ENCODE measurements at places on chromosomes 7 and 10.

- H3K27ac ChIP-seq = no peak overlapping the region
- H3K36me3 ChIP-seq = no peaks in the 10 kb centered on the region
- peaks cover 7% of the 10 kb centered on the region for H3K27me3 ChIP-seq
- peaks cover 29% of the 10 kb centered on the region for H3K4me1 ChIP-seq
These were observed 80.6 kb downstream of the GSAP start for GRCh38 chr7:77335581-77335980.

DNA sequence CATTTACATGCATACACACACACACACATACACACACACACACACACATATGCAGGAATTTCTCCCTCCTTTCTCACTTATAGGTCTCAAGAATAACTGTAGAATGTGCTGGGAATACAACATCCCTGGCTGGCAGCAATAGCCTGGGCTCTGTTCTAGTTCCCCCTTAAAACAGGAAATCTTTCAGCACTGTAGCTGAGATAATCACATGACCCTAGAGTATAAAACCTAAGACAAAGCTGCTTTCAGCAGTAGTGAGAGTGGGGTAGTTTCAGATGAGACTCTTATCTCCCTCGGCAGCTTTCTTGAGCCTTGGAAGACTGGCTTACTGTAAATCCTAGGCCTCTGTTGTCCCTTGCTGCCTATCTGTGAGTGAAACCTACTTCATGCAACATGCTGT, 137.4 kb upstream of the AKR1E2 start:
- H3K27ac ChIP-seq = no peak overlapping the region
- H3K27me3 ChIP-seq = peaks cover 2% of the 10 kb centered on the region
- no peaks in the 10 kb centered on the region for H3K36me3 ChIP-seq
- no peaks in the 10 kb centered on the region for H3K4me1 ChIP-seq
- DNase-seq = no peak
- H3K4me3 ChIP-seq = no peak overlapping the region

- H3K4me1 ChIP-seq = no peaks in the 10 kb centered on the region
- H3K27ac ChIP-seq = no peak overlapping the region
- peaks cover 9% of the 10 kb centered on the region for H3K27me3 ChIP-seq
- DNase-seq = no peak
- H3K36me3 ChIP-seq = no peaks in the 10 kb centered on the region
These were observed 19.4 kb downstream of the LGI1 start for GRCh38 chr10:93777092-93777491.

DNA sequence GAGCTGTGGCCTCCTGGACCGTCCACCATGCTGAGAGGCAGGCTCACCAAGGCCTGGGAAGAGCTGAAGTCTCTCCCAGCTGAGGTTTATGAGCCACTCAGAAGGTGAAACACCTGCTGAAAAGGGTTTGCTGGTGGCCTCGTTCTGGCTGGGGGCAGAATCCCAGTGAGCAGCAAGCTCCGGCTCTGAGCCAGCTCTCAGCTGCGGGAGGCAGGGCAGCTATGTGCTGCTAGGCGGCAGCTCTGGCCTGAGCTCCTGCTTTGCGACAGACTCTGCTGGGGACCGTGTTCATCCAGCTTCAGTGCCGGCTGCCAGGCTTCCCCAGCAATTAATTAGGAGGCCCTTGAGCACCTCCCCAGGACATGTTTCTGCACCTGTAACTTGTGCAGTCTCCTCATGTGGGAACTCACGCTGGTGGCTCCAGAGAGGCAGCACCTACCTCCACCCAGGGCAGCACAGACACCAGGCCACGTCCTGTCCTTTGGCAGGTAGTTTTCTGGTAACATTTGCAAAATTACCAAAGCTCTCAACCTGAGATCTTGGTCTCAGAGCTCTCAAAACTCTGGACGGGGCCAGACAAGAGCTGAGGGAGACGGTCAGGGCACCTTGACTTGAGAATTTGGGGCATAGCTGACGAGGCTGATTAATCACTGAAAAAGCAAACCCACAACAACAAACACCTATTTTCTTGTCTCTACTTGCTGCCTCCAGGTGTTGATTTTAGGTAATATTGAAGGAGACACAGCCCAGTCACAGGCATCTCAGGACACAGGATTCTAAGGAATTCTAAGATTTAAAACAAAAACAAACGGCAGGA, 185.0 kb downstream of the TCERG1L start:
- H3K27me3 ChIP-seq = no peaks in the 10 kb centered on the region
- no peak overlapping the region for H3K27ac ChIP-seq
- no peak overlapping the region for H3K4me3 ChIP-seq
- no peaks in the 10 kb centered on the region for H3K36me3 ChIP-seq
- H3K4me1 ChIP-seq = no peaks in the 10 kb centered on the region

- H3K27ac ChIP-seq = peak overlapping the region; percentile 47
- peaks cover 35% of the 10 kb centered on the region for H3K36me3 ChIP-seq
- peaks cover 32% of the 10 kb centered on the region for H3K27me3 ChIP-seq
- peak; percentile 66 for DNase-seq
- peaks cover 34% of the 10 kb centered on the region for H3K4me1 ChIP-seq
- peak overlapping the region; percentile 84 for H3K4me3 ChIP-seq
These were observed 4.6 kb downstream of the BMI1 start for GRCh38 chr10:22325272-22326144.

GRCh38 chr10:60461688-60462087, 72.0 kb upstream of the ANK3 start:
- peaks cover 2% of the 10 kb centered on the region for H3K4me1 ChIP-seq
- no peak overlapping the region for H3K27ac ChIP-seq
- H3K4me3 ChIP-seq = no peak overlapping the region
- H3K27me3 ChIP-seq = no peaks in the 10 kb centered on the region
- DNase-seq = no peak
- H3K36me3 ChIP-seq = no peaks in the 10 kb centered on the region

- DNase-seq = no peak
- H3K36me3 ChIP-seq = no peaks in the 10 kb centered on the region
- no peaks in the 10 kb centered on the region for H3K27me3 ChIP-seq
- no peak overlapping the region for H3K4me3 ChIP-seq
These were observed 119.2 kb upstream of the NPVF start for GRCh38 chr7:25347360-25348066.

- no peak overlapping the region for H3K4me3 ChIP-seq
- no peak overlapping the region for H3K27ac ChIP-seq
- peaks cover 3% of the 10 kb centered on the region for H3K4me1 ChIP-seq
- peaks cover 6% of the 10 kb centered on the region for H3K27me3 ChIP-seq
- no peak for DNase-seq
- H3K36me3 ChIP-seq = peaks cover 1% of the 10 kb centered on the region
These were observed 22.4 kb upstream of the NUB1 start for GRCh38 chr7:151319189-151319588.

DNA sequence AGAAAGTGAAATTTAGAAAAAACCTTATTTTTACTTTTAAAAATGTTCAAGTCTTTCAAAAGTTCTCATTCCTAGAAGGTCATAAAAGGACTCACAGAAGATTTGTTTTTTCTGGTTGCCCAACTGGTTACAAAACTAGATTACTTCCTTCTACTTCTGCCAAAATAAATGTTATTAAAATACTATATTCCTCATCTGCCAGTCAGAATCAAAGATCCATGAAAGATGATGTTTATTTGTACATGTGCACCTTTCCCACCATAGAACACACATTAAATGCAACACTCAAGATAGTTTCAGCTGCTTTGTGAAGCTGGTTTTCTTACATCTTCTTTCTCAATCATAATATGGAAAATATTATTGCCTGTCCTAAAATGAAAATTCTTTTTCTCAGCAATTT, 465.4 kb downstream of the ETV1 start:
- no peaks in the 10 kb centered on the region for H3K27me3 ChIP-seq
- no peaks in the 10 kb centered on the region for H3K36me3 ChIP-seq
- no peak overlapping the region for H3K4me3 ChIP-seq
- H3K4me1 ChIP-seq = no peaks in the 10 kb centered on the region
- no peak overlapping the region for H3K27ac ChIP-seq

DNA sequence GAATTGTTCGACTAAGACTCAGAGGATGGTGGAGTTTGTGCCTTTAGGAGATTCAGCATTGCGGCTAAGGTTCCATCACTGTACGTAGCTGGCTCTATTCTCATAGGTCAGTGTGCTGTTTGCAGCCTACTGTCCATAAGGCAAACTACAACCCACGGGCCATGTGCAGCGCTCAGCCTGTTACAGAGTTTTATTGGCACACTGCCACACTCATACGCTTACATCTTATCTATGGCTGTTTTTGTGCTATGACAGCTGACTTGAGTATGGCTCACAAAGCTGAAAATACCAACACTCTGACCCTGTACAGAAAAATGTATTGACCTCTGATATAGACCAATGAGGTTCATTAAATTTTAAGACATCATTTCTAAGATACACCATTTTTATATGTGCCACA, 114.5 kb downstream of the ARID5B start:
- peaks cover 32% of the 10 kb centered on the region for H3K4me1 ChIP-seq
- no peak overlapping the region for H3K4me3 ChIP-seq
- no peaks in the 10 kb centered on the region for H3K27me3 ChIP-seq
- H3K36me3 ChIP-seq = peaks cover 32% of the 10 kb centered on the region
- no peak for DNase-seq
